ENCODE measurements at places on chromosomes 12 and 14. TPM values are rescaled to one million over a fixed set of nuclear protein-coding genes. Genes with fewer than 3 reads are reported as not detected.
A peak's percentile ranks its signal among the peaks of the same experiment; 100 is the strongest.

Gene MYO1H
- total RNA-seq, result not detected

Gene MIPOL1
- 3.7 TPM for total RNA-seq

Gene PGF
- 30.4 TPM for total RNA-seq

Gene SELPLG
- 26.7 TPM for total RNA-seq

Gene E2F7
- total RNA-seq, result not detected

Gene FCF1
- 34.2 TPM for total RNA-seq

Gene CISTR
- total RNA-seq, result 3.1 TPM

Gene OAS1
- 5.2 TPM for total RNA-seq

Gene CFAP73
- not detected for total RNA-seq

Gene PTGR2
- 23.1 TPM for total RNA-seq

- H3K27me3 ChIP-seq, result no peaks in the 10 kb centered on the region
- no peaks in the 10 kb centered on the region for H3K36me3 ChIP-seq
- H3K4me1 ChIP-seq, result peaks cover 12% of the 10 kb centered on the region
- H3K27ac ChIP-seq, result no peak overlapping the region
- DNase-seq, result no peak
Measured at GRCh38 chr14:53619691-53620231, 336.9 kb downstream of the BMP4 start.

DNA sequence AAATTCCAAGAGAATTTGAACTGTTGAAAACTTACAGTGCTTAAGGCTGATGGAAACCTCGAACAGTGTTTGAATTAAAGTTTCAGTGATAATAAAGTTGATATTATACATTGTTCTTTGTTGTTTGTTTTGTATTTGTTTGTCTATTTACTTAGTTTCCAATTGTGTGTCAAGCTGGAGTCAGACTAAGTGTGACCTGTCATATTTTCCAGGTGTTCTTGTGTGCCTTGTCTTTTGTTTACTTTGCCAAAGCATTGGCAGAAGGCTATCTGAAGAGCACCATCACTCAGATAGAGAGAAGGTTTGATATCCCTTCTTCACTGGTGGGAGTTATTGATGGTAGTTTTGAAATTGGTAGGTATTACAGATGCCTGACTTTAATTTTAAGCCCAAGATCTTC lies 6.0 kb downstream of the SLCO1C1 start:
- H3K27me3 ChIP-seq, result no peaks in the 10 kb centered on the region
- DNase-seq, result no peak
- H3K4me3 ChIP-seq, result no peak overlapping the region
- H3K36me3 ChIP-seq, result no peaks in the 10 kb centered on the region

GRCh38 chr14:33240466-33240865 lies 301.8 kb downstream of the NPAS3 start:
- no peaks in the 10 kb centered on the region for H3K4me1 ChIP-seq
- H3K27ac ChIP-seq, result no peak overlapping the region
- H3K4me3 ChIP-seq, result no peak overlapping the region
- no peak for DNase-seq
- H3K36me3 ChIP-seq, result no peaks in the 10 kb centered on the region

GRCh38 chr14:73246387-73247150 lies 9.3 kb downstream of the PAPLN start:
- H3K4me1 ChIP-seq, result peaks cover 9% of the 10 kb centered on the region
- H3K27ac ChIP-seq, result no peak overlapping the region
- peak overlapping the region; percentile 48 for H3K4me3 ChIP-seq
- no peak for DNase-seq
- H3K27me3 ChIP-seq, result peaks cover 14% of the 10 kb centered on the region

DNA sequence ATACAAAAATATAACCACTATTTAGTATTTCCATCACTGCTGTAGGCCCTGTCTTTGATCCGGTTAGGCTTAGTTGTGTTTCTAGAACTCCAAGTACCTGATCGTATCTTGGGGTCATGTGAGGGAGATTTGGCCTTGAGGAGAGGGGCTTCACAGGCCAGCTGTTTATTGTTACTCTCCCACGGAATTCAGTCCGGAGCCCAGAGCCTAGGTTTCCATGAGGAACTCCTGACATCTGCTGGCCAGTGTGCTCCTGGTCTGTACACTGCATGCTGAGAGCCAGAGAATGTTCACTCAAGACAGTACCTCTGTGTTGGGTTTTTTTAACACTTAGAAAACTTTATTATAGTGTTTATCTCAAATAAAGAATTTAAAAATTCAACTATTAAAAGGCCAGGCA lies 341.0 kb upstream of the TMEM132C start:
- peaks cover 5% of the 10 kb centered on the region for H3K4me1 ChIP-seq
- DNase-seq, result no peak
- H3K27ac ChIP-seq, result no peak overlapping the region
- H3K4me3 ChIP-seq, result no peak overlapping the region

GRCh38 chr14:37369425-37369824 lies 171.7 kb downstream of the MIPOL1 start:
- no peaks in the 10 kb centered on the region for H3K27me3 ChIP-seq
- H3K4me1 ChIP-seq, result no peaks in the 10 kb centered on the region
- no peaks in the 10 kb centered on the region for H3K36me3 ChIP-seq
- no peak overlapping the region for H3K27ac ChIP-seq

DNA sequence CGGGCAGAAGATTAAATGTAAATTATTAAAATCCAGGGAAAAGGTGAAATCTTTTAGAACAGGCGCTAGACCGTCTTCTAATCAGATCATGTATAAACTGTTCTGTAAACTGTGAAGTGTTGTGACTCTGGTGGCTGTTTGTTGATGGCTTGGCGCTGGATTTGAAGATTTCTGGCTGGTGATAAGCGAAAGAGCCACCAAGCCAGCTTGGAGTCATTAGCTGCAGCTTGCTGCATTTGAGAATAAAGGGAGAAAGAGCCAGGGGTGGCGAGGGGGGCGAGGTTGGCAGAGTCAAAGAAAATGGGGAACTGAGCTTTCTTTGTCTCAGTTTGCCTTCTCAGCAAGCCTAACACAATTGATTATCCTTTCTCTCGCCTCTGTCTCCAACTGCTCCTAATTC lies 8.0 kb downstream of the SYNDIG1L start:
- peaks cover 5% of the 10 kb centered on the region for H3K27me3 ChIP-seq
- DNase-seq, result no peak
- H3K27ac ChIP-seq, result no peak overlapping the region
- H3K4me1 ChIP-seq, result no peaks in the 10 kb centered on the region

GRCh38 chr14:78157494-78158437 lies 12.4 kb upstream of the NRXN3 start:
- H3K27ac ChIP-seq, result no peak overlapping the region
- no peak for DNase-seq
- peaks cover 4% of the 10 kb centered on the region for H3K27me3 ChIP-seq
- H3K36me3 ChIP-seq, result no peaks in the 10 kb centered on the region
- no peak overlapping the region for H3K4me3 ChIP-seq
- no peaks in the 10 kb centered on the region for H3K4me1 ChIP-seq

DNA sequence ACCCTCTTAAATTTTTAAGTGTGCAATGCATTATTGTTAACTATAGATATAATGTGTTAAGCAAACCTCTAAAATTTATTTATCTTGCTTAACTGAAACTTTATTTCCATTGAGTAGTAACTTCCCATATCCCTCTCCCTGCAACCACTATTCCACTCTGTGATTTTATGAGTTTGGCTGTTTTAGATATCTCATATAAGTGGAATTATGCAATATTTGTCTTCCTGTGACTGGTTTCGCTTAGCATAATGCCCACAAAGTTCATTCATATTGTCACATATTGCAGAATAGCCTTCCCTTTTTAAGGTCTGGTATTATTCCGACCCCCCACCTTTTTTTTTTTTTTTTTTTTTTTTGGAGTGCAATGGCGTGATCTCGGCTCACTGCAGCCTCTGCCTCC lies 247.6 kb downstream of the EMP1 start:
- H3K4me1 ChIP-seq, result peaks cover 6% of the 10 kb centered on the region
- H3K27ac ChIP-seq, result no peak overlapping the region
- no peak overlapping the region for H3K4me3 ChIP-seq
- no peaks in the 10 kb centered on the region for H3K27me3 ChIP-seq
- no peaks in the 10 kb centered on the region for H3K36me3 ChIP-seq
- DNase-seq, result no peak

DNA sequence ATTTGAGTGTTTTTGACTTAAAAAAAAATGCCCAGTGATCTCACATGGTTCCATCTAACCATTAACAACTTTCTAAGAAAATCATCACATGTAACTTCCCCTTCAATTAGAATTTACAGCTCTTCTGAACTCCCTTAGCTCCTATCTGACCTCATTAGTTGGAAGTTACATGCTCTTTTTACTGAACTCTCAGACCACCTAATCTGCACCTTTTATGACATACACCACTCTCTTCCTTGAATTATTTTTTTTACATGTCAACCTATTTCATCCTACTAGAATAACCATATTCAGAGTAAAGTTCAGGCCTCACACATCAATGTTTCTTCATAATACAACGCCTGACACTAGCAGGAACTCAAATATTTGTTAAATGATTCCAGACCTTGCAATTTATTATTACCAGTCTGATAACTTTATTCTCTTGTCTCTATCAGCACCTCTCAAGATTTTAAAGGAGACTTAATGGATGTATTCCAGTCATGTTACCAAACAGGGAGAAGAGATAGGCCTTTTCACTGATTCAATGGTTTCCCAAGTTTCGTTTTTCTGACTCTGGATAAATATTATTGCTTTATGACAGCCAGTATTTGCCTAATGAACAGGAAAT lies 21.0 kb downstream of the EGLN3 start:
- no peak for DNase-seq
- peaks cover 30% of the 10 kb centered on the region for H3K36me3 ChIP-seq
- H3K4me3 ChIP-seq, result no peak overlapping the region
- H3K4me1 ChIP-seq, result peaks cover 46% of the 10 kb centered on the region

DNA sequence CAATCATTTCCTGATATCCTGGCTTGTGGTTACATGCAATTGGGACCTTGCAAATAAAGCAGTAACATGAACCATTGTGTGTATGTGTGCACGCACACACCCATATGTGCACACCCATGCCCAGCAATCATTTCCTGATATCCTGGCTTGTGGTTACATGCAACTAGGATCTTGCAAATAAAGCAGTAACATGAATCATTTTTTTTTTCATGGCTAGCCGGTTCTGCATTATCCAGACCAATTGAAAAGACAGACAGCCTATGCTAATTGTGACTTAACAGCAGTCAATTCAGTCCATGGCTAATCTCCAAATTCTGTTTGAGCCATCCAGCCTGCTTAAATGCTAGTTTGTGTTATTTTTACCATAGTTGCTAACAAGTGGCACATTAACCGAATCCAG lies 134.3 kb downstream of the TTC7B start:
- no peak for DNase-seq
- H3K4me3 ChIP-seq, result no peak overlapping the region
- H3K36me3 ChIP-seq, result peaks cover 12% of the 10 kb centered on the region
- H3K27ac ChIP-seq, result no peak overlapping the region
- H3K27me3 ChIP-seq, result no peaks in the 10 kb centered on the region

GRCh38 chr14:99863059-99863458 lies 69.8 kb downstream of the EML1 start:
- H3K27me3 ChIP-seq, result no peaks in the 10 kb centered on the region
- no peak for DNase-seq
- no peaks in the 10 kb centered on the region for H3K4me1 ChIP-seq
- H3K36me3 ChIP-seq, result peaks cover 16% of the 10 kb centered on the region
- H3K4me3 ChIP-seq, result no peak overlapping the region

- peaks cover 31% of the 10 kb centered on the region for H3K4me1 ChIP-seq
- H3K27me3 ChIP-seq, result no peaks in the 10 kb centered on the region
- no peak overlapping the region for H3K27ac ChIP-seq
- H3K36me3 ChIP-seq, result no peaks in the 10 kb centered on the region
- no peak overlapping the region for H3K4me3 ChIP-seq
- no peak for DNase-seq
Measured at GRCh38 chr14:22540293-22540692, 48.7 kb downstream of the DAD1 start.

- H3K27ac ChIP-seq, result no peak overlapping the region
- DNase-seq, result no peak
- H3K4me1 ChIP-seq, result no peaks in the 10 kb centered on the region
Measured at GRCh38 chr12:123344086-123344485, 20.6 kb downstream of the SBNO1 start.

DNA sequence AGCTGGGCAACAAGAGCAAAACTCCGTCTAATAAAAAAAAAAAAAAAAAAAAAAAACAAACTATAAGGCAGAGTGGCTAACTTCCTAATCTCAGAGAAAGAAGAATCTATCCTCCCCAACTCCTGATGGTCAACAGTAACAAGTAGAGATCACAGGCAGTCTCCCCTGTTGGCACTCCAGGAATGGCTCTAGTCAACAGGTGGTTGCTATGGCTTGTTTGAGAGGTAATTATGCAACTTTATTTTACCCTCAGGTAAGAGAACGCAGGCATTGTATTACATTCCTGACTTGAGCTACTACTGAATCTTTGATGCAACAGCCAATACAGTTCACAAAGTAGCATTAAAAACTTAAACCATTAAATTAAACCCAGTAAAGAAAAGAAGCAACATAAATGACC lies 180.3 kb downstream of the DICER1 start:
- no peaks in the 10 kb centered on the region for H3K4me1 ChIP-seq
- H3K27me3 ChIP-seq, result no peaks in the 10 kb centered on the region
- no peaks in the 10 kb centered on the region for H3K36me3 ChIP-seq
- no peak for DNase-seq

- no peaks in the 10 kb centered on the region for H3K36me3 ChIP-seq
- DNase-seq, result no peak
- H3K4me3 ChIP-seq, result no peak overlapping the region
Measured at GRCh38 chr12:63238892-63239291, 87.9 kb upstream of the AVPR1A start.

GRCh38 chr12:4762773-4763172 lies 42.6 kb downstream of the GALNT8 start:
- no peaks in the 10 kb centered on the region for H3K27me3 ChIP-seq
- H3K4me1 ChIP-seq, result peaks cover 22% of the 10 kb centered on the region
- no peak overlapping the region for H3K4me3 ChIP-seq

- H3K27ac ChIP-seq, result no peak overlapping the region
- no peaks in the 10 kb centered on the region for H3K36me3 ChIP-seq
- DNase-seq, result no peak
- H3K4me3 ChIP-seq, result no peak overlapping the region
- no peaks in the 10 kb centered on the region for H3K4me1 ChIP-seq
Measured at GRCh38 chr12:65259501-65259900, 19.0 kb upstream of the MSRB3 start.

DNA sequence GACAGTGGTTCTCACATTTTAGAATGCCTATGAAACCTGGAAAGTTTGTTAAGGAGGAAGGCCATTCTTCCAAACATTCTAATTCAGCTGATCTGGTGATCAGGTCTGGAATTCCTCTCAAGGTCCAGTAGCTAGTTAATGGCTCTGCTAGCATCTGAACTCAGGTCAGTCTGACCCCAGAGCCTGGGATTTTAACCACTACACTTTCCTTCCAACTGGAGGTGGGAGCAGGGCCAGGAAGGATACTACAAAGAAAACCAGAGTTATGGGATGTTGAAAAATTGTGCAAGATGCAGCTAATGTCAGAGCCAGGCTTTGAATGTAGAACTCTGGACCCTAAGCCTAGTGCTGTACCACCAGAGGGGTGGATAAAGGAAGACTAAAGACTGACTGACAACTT lies 73.6 kb upstream of the NID2 start:
- H3K36me3 ChIP-seq, result no peaks in the 10 kb centered on the region
- no peak overlapping the region for H3K27ac ChIP-seq
- no peaks in the 10 kb centered on the region for H3K27me3 ChIP-seq
- H3K4me1 ChIP-seq, result no peaks in the 10 kb centered on the region
- no peak overlapping the region for H3K4me3 ChIP-seq

GRCh38 chr14:64281805-64282204 lies 12.4 kb downstream of the ESR2 start:
- no peak for DNase-seq
- no peaks in the 10 kb centered on the region for H3K36me3 ChIP-seq
- no peaks in the 10 kb centered on the region for H3K27me3 ChIP-seq
- no peaks in the 10 kb centered on the region for H3K4me1 ChIP-seq

GRCh38 chr12:66598079-66598478 lies 80.8 kb downstream of the GRIP1 start:
- no peak overlapping the region for H3K27ac ChIP-seq
- H3K4me1 ChIP-seq, result no peaks in the 10 kb centered on the region
- no peaks in the 10 kb centered on the region for H3K36me3 ChIP-seq
- H3K4me3 ChIP-seq, result no peak overlapping the region
- no peaks in the 10 kb centered on the region for H3K27me3 ChIP-seq
- no peak for DNase-seq

Data from heart left ventricle (tissue), 16 donors.